ENCODE measurements at places on chromosomes 7 and 10.

DNA sequence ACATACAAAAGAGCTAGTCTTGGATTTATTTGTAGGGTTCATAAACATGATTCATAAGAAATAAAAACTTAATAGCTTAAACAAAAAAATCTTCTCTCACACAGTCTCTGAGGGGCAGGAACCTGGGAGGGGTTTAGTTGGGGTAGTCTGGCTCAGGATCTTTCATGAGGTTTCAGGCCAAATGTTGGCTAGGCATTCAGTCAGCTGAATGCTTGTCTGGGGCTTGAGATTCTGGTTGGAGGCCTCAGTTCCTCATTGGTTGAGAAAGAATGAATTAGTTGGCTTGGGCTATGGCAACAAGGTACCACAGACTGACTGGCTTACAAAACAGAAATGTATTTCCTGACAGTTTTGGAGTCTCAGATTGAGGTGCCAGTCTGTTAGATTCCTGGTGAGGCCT lies 74.3 kb downstream of the ANKRD7 start:
- no peak for DNase-seq

DNA sequence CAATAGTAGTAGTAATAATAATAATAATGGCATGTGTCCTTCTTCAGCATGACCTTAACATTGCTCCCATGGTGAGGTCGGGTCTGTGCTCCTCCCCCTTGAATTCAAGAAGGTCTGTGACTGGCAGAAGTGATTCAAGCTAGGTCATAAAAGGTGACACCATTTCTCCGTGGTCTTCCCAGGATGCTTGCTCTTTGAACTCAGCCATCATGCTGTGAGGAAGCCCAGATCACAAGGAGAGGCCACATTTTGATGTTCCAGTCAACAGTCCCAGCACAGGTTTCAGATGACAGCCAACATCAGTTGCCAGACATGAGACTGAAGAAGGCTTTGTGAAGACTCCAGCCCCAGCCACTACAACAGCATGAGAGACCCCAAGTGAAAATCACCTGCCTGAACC lies 83.9 kb downstream of the SEPTIN14 start:
- DNase-seq = no peak

DNA sequence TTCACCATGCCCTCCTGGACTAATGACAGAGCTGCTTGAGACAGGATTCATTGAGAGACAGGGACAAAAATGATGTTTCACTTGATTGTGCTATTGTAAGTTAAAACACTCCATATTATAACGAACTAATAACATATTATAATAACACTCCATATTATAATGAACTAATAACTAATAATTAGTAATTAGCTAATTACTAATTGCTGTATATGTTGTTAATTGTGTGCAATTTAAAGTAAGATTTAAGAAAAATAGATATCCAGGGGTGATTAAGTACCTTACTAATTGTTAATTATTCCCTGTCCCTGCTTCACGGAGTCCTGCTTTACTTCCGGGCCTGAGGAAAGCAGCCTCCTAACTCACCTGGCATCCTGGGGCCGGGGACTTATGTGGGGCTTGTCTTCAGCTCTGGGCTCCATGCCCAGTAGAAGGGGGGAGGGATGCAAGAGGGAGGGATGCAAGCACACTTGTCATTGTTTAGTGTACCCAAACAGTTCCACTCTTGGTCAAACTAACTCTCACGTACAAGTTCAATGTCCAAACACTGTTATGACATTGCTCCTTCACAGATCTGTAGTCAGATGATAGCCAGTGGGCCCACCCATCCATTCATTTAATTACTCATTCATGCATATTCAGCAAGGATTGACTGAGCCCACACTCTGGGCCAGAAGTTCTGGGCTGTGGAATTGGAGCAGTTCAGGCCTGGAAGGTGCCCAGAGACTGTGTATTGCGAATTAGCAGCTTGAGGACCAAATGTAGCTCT lies 53.8 kb downstream of the COL13A1 start:
- peak; percentile 20 for DNase-seq

DNA sequence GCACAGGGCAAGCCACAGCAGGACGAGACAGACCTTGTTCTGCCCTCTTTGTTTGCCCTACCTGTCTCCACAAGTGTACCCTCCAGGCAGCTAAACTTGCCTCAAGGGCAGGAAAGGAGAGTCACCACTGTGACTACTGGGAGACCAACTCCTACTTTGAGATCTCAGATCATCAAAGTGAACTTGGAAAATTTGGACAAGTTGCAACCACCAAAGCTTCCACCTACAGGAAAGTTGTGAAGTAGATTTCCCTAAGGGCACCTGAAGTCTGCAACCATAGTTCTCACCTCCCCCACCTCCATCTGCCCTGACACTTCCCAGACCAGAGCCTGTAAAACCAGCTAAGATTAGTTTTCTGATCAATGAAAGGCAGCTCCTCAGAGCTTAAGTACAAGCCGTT lies 2.5 kb upstream of the WDR91 start:
- no peak for DNase-seq

- DNase-seq = no peak
These were observed 33.0 kb upstream of the MICU1 start for GRCh38 chr10:72658696-72659400.

- peak; percentile 38 for DNase-seq
These were observed 1.4 kb upstream of the PDE1C start for GRCh38 chr7:32071466-32072091.

DNA sequence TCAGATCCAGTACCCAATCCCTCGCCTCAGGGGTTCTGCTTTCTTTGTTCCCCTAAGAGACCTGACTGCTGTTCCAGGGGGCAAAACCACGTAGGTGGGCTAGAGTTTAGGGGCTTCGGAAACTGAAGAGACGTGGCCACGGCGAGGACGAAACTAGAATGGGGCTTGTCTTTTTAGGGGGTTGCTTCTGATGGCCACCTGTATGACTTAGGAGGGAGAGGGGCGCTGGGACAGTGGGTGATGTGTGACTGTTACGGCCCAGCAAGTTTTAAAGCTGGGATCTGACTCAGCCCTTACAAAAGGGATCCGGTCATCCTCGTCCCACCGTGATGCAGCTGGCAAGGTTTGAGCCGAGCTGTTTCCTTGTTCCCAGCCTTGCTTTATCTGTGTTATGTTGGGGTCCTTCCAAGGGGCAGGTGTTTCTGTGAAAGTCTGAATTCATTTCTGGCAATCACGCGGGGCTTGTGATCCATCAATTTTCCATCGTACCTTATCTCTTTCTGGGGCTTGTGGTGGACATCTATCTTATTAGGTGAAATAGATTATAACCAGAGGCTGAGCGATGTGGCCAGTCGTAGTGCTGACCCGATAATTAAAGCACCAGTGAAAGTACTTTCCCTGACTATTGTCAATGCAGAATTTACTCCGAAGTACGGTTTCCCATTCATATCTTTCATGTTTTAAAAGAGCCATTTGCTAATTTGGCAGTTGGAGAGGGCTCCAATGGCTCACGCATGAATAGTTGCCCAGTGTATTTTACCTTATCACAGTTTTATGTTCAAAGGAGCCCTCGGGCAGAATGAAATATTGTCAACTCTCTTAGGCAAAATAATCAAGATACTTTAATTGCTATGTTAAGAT lies 830 bp downstream of the MET start:
- no peak for DNase-seq

DNA sequence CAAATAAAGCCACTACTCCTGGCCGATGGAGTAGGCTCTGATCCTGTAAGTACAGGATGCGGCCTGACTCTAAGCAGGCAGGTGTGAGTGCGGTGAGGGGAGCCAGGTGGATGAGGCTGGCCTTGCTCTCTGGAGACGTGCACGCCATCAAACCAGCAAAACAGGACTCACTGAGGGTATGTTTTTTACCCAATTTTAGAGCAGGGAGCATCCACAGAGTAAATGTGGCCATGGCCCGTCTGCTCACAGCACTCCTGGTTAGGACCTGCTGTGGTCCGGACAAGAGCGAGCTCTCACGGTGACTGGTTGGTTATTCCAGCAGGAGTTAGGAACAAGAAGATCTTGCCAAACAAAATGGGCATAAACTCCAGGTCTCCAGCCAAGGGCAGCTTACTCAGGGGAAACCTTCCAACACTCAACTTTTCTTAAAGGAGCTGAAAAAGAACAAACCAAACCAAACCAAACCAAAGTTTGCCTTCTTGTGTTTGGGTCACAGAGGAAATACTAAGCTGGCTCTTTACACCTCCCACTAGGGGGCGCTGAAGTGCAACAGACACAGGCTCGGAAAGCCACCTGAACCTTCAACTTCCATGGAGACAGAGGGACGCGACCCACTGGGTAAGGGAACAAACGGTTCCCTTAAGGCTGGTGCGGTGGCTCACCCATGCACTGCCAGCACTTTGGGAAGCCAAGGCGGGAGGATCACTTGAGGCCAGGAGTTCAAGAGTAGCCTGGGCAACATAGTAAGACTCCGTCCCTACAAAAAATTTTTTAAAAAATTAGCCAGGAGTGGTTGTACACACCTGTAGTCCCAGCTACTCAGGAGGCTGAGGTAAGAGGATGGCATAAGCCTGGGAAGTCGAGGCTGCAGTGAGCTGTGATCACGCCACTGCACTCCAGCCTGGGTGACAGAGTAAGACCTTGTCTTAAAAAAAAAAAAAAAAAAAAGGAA lies 122.4 kb downstream of the CLEC2L start:
- DNase-seq = peak; percentile 93

DNA sequence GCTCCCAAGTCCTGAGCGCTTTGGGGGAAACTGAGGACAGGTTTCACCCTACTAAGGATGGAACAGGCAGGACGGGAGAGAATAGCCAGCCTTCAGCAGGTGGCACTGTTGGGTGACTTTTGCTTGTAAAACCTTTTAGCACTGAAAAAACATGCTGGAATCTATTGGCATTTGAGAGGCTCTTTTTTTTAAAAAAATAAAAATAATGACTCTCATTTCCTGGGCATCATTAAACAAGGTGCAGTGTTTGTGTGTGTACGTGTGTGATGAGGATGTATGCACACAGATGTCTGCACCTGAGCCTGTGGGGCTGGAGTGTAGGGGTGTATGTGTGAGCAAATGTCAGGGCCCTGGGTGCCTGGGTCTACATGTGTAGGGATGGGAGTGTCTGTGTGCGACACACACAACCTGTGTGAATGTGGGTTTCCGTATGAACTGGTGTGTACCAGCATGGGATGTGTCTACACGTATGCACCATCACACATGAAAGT lies 177.9 kb downstream of the RPS24 start:
- peak; percentile 60 for DNase-seq

- no peak for DNase-seq
These were observed 57.8 kb downstream of the FAM185A start for GRCh38 chr7:102806613-102807012.

- peak; percentile 61 for DNase-seq
These were observed 174.4 kb downstream of the ST7 start for GRCh38 chr7:117127585-117128168.

All from globus pallidus (tissue), 1 donor.